ENCODE measurements at places on chromosomes 3 and 15.

GRCh38 chr3:182388506-182388905 is 404.8 kb upstream of the ATP11B start:
- DNase-seq: no peak

- peak; percentile 93 for DNase-seq
Measured at GRCh38 chr3:146834917-146835316, 229.8 kb upstream of the PLSCR5 start.

DNA sequence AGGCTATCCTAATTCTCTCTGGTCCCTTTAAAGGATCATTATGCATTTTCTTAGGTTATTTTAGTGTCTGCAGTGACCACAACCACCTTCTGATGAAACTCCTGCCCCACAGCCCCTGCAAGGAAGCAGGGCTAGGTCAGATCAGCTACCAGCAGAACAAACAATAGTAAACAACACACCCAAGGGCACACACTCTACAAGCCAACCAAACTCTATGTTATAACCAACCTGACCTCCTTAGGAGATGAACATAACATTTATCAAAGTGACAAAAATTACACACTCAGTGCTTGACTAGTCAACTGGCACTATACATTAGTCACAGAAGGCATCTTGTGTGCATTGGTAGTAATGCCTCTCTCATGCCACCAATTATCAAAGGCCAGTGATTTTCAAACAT is 17.3 kb downstream of the DENND6A start:
- no peak for DNase-seq

GRCh38 chr15:97902140-97902780 is 58.2 kb upstream of the ARRDC4 start:
- no peak for DNase-seq
